ENCODE measurements at places on chromosomes 2 and 18. TPM values are rescaled to one million over a fixed set of nuclear protein-coding genes. Genes with fewer than 3 reads are reported as not detected.

Gene WDR35
- 7.1 TPM for total RNA-seq

Gene MPP4
- total RNA-seq, result not detected

Gene LRRTM4
- total RNA-seq, result not detected

Gene APLF
- total RNA-seq, result 3.0 TPM

Gene MAP3K19
- total RNA-seq, result not detected

Gene DTNB
- 25.1 TPM for total RNA-seq

Gene ACADL
- total RNA-seq, result not detected

Gene HAUS1
- 65.5 TPM for total RNA-seq

Gene ASB18
- total RNA-seq, result not detected

Gene EGR4
- 0.34 TPM for total RNA-seq

Gene FOSL2
- total RNA-seq, result 182 TPM

Gene LCT
- 0.02 TPM for total RNA-seq

Gene LYG2
- not detected for total RNA-seq

Gene UBXN4
- total RNA-seq, result 107 TPM

Gene MOB4
- total RNA-seq, result 18.9 TPM

Gene RBM43
- total RNA-seq, result 3.8 TPM

Gene ELOA2
- not detected for total RNA-seq

Gene RAB27B
- total RNA-seq, result 0.22 TPM

Gene SLC4A5
- total RNA-seq, result 3.1 TPM

Gene EPAS1
- total RNA-seq, result 54.6 TPM

Gene CHRND
- not detected for total RNA-seq

Gene AQP4
- not detected for total RNA-seq

Gene ABCB6
- 11.7 TPM for total RNA-seq

Gene NCKAP1
- total RNA-seq, result 18.8 TPM

Gene STEAP3
- total RNA-seq, result 0.17 TPM

Gene MYO5B
- 0.21 TPM for total RNA-seq

Gene NEURL3
- total RNA-seq, result 1.1 TPM

Gene LINC00305
- total RNA-seq, result not detected

Gene SIX2
- not detected for total RNA-seq

Gene WDPCP
- total RNA-seq, result 5.0 TPM

Gene GPN1
- 54.4 TPM for total RNA-seq

Gene TGFA
- 0.58 TPM for total RNA-seq

Gene GALNT3
- total RNA-seq, result 3.2 TPM

Gene ZNF521
- total RNA-seq, result not detected

Gene IL1R1
- 20.3 TPM for total RNA-seq

Gene PLEKHH2
- 0.81 TPM for total RNA-seq

Gene HOXD3
- total RNA-seq, result not detected

Gene TP53I3
- total RNA-seq, result 0.90 TPM

Gene IL36G
- not detected for total RNA-seq

Gene NCKAP5
- not detected for total RNA-seq

Gene PAX8
- 2.6 TPM for total RNA-seq

Gene AOX1
- 0.38 TPM for total RNA-seq

Gene IL1A
- 16.4 TPM for total RNA-seq

Gene GKN1
- total RNA-seq, result not detected

Gene GREB1
- total RNA-seq, result 0.29 TPM

Gene NYAP2
- not detected for total RNA-seq

Gene RPRM
- total RNA-seq, result not detected

Measured in activated CD4-positive, alpha-beta memory T cell treated with anti-CD3 and anti-CD28 coated beads for 36 hours (primary cell).